ENCODE measurements at places on chromosomes 5 and 9.

DNA sequence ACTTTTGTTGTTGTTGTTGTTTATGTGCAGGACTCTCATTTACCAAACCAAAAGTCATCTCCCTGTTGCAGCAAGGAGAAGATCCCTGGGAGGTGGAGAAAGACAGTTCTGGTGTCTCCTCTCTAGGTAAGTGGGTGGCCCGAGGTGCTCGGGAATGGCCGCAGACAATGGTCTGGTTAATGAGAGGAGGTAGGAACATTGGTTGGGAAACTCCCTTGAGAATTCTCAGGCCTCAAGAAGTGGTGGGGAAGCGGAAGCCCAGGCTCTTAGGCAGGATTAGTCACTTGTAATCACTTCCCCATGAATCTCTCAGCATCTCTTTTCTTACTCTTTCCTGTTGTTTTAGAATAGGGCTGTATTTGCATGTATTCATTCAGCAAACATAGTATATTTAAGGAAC, 7.2 kb downstream of the ZNF354B start:
- no peak for DNase-seq

DNA sequence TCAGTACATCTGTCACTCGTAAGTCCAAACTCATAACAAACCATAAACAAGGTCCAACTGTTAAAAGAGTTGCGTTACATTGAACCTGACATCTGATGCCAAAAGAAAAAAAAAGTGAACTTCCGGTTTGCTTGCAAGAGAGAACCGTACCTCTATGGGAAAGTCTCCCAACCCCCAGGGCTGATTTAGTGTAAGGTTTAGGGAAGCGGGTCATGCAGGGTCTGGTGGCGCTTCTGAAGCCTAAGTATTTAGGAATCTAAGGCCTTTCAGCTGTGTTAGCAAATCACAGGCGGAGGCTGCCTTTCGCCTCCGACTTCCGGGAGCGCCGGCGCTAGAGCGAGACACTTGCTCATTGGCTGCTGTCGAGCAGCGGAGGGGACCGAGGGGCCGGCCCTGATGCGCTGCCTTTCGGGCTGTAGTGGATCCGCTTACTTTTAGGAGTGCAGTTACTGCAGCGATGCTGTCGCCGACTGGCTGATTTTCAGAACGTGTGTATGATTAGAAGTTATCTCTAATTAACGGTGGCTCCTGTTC, 12.0 kb upstream of the GNPDA1 start:
- DNase-seq, result peak; percentile 75

GRCh38 chr5:72598401-72599064, 91.3 kb upstream of the ZNF366 start:
- DNase-seq, result no peak

DNA sequence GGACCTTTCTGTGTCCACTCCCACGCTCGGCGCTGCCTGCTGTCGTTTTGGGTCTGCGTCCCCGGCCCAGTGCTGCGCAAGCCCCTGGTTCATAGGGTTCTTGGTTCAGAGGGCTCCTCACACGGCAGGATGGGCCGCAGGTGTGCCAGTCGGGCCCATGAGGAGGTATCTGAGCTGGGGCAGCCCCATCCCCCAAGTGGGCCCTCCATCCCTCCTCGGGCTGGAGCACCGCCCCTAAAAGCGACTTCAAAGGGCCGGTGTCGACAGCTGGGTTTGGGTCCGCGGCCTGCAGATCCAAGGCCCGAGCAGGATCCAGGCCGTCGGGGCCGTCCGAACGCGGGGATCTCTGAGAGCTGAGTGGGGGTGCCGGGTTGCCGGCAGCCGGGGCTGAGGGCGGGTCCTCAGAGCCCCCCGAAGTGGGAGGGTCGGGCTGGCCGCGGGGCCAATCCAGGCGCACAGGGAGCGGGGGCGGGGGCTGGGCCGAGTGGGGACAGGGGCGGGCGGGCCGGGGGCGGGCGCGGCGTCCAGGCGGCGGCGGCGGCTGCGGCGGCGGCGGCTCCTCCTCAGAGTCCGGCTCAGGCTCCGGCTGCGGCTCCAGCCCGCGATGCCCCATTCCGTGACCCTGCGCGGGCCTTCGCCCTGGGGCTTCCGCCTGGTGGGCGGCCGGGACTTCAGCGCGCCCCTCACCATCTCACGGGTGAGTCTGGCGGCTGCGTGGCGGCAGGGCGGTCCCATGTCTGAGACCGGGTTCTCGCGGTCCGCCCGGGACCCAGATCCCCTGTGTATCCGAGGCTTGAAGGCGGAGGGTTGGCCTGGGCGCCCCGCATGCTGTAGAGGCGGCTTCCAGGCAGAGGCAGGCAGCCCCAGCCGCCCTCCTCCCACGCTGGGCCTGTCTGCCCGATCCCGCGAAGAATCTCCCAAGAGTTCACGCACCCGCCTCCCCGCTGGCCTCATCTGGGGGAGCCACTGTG, at the start of gene PDLIM4:
PDLIM4 (plus strand) TSS at position 566 of the 971 bp plus-strand sequence; CDS start at position 605, 39 bp downstream.
- no peak for DNase-seq

GRCh38 chr5:119220576-119221197, 135.1 kb upstream of the TNFAIP8 start:
- DNase-seq, result no peak

DNA sequence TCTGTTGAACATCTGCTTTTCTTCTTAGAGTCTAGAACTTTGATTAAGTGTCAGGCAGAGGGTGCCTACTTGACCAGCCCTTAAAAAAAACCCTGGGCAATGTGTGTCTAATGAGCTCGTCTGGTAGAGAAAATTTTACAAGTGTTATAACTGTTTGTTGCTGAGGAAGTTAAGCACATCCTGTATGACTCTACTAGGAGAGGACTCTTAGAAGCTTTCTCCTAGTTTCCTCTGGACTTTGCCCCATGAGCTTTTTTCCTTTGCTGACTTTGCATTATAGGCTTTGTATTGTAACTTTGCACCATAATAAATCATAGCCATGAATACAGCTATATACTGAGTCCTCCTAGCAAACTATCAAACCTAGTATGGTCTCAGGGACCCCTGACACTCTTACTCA, 39.4 kb downstream of the GNG10 start:
- DNase-seq, result no peak

DNA sequence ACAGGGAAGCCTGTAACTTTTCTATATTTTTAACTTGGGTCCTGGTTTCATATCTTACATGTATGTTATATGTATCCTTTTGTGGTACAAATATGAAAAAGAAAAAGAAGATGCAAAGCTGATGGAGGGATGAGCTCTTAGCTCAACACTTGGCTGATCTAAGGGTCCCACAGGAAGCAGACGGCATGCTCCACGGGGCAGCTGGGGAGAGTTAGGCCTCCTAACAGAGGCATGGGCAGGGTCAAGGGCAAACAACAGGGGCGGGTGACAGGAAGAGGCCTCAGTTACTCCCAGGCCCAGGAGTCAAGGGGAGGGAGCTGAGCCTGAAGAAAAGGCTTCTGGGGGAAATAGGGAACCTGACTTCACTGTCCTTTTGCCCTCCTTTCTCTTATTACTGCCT, 287.2 kb downstream of the ZSWIM6 start:
- no peak for DNase-seq

GRCh38 chr5:162565-163337, 28.5 kb upstream of the LRRC14B start:
- no peak for DNase-seq

- no peak for DNase-seq
These were observed 5.5 kb downstream of the NKX2-5 start for GRCh38 chr5:173229382-173229959.

GRCh38 chr9:89985068-89985467, 380.3 kb downstream of the GADD45G start:
- no peak for DNase-seq

DNA sequence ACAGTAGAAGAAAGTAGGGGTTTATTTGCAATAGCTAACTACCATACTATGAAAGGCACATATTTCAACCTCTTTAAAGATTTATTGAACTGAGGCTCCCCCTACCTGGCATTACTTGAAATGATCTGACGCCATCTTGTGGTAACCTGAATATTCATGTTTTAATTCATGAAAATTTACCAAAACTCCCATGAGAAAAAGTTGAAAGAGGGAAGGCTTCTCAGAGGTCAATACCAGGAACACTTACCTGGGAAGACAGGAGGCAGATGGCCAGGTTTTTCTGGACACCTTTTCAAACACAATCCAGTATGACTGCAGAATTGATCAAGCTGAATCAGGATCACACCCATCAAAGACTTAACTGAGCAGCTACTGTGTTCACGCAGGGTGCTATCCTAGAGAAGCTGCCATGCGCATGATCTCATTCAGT, 9.4 kb downstream of the PRELID2 start:
- DNase-seq, result no peak

DNA sequence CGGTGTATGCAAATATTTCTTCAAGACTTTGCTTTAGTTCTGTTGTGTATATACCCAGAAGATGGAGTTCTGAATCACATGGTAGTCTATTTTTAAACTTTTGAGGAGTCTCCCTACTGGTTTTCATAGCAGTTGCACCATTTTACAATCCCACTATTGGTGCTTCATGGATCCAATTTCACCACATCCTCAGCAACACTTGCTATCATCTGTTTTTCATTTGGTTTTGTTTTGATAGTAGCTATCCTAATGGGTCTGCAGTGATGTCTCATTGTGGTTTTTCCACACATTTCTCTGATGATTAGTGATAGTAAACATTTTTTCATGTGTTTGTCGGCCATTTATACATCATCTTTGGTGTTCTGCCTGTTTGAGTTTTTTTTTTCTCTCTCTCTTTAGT, 1339.3 kb downstream of the EFNA5 start:
- no peak for DNase-seq

DNA sequence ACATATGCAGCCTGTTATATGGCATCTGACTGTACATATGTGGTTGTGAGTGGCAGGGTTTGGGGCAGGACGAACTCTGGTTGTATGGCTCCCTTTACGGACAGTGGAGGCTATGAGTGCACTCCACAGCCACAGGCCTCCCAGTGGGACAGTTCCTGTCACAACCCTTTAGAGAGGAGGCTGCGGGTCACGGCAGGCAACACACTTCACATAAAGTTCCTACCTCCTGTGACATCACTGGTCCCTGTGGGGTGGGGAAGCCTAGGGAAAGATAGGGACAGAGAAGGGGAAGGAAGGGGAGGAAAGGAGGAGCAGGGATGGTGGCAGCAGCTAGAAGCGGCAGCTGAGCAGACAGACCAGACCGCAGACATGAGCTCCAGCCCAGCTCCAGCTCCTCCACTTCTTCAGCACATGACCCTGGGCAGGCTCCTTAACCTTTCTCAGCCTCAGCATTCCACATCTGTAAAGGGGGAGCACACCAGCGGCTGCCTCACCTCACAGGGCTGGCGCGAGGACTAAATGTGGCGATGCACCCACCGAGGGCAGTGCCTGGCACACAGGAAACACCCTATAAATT, 27.4 kb upstream of the CORO2A start:
- no peak for DNase-seq

DNA sequence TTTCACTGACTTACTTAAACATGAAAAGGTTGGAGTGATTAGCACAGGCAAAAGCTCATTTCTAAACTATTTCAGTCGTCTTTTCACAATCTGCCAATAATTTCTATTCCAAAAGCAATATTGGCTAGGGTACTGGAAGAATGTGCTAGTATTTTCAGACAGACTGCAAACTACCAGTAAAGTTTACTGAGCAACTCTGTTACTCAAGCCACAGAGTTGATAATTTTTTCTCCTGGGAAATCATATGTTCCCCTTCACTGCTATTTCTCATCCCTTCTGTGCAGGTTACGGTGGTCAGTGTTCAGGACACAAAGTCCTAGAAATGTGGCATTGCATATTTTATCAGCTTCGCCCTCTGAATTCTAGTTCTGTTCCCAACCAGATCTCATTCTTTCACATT, 343.3 kb upstream of the TNC start:
- DNase-seq, result no peak

DNA sequence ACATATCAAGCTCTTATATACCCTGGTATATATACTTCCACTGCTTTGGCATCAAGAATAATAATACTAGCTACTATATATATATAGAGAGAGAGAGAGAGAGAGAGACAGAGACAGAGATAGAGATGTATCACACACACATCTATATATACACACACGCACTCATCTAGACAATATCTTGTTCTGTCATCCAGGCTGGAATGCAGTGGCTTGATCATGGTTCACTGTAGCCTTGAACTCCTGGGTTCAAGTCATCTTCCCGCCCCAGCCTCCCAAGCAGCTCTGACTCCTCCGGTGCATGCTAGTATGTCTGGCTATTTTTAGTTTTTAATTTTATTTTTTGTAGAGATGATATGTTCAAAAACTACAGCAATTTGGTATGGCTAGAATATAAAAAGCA, 22.5 kb downstream of the ANKHD1 start:
- DNase-seq, result no peak

DNA sequence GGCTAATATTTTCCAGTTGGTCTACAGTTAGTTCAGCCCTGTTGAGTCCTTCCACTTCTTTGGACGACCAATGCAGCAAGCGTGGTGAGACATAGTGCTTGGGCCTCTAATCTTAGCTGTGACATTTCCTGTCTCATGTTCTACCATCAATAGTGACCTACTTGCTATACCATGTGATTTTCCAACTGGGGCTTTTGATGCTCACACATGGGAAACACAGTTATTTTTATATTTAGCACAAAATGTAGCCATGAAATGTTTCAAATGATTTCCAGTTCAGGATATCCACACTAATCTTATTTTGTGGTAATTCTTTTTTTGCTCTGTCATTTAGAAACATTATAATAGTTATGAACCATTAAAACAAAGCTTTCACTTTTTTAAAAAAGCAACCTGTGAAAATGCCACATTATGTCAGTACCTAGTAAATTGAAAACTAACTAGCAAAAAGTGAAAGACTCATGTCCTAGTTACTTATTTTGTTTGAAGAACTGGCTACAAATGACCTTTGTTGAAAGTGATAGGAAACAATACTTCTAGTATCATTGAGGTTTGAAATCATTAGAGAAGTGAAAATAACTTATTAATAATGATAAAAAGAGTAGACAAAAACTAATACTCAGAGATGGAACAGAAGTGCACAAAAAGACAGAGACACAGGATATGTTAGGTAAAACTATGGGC, 18.3 kb downstream of the MARCHF3 start:
- no peak for DNase-seq

- DNase-seq, result no peak
These were observed 75.3 kb upstream of the IL12B start for GRCh38 chr5:159405611-159406031.

DNA sequence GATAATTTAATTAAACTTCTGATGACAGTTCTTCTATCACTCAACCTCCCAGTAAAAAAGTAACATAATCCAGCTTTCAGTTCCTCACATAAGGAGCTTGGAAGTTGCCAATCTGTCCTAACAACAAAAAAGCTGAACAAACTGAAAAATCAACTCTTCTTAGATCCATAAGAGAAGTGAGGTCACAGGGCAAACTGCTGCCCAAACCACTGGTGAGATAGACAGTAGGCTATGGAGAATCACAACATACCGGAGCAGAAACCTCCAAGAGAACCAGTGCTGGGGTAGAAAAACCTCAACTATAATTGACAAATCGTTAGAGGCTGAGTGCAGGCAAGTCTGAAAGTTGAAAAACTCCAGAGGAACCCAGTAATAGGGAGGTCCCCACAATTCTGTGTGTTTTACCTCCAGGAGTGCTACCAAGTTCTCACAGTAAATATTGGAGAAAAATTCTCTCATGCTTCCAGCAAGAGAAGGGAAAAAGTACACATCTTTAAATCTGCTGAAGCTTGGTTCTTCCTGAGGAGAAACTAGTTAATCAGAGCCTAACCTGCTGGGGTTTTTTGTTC, 300.0 kb downstream of the PDE4D start:
- no peak for DNase-seq

All from activated T-cell treated with anti-CD3 and anti-CD28 coated beads for 1 hour (primary cell).